ENCODE measurements at places on chromosomes 13 and 19.

GRCh38 chr19:45502111-45502510, 3.9 kb downstream of the PPM1N start:
- DNase-seq: no peak

DNA sequence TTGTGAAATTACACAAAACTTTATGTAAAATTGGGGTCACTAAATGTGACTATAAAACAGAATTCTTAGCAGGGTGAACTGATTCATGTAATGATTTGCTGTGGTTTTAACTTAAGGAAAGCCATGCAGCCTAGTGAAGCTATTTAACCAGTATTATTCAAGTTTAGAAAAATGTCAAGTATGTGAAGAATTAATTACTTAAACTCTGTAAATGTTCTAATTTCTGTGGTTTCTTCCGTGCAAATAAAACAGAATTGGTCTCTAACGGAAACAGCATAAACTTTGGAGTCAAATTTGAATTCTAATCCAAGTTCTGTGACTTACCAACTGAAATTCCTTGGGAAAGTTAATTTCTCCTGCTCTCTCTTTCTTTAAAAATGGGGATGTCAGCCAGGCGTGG, 13.3 kb downstream of the CDC16 start:
- no peak for DNase-seq

- DNase-seq: no peak
Observed at GRCh38 chr19:49871349-49871985, 4.1 kb upstream of the PNKP start.

DNA sequence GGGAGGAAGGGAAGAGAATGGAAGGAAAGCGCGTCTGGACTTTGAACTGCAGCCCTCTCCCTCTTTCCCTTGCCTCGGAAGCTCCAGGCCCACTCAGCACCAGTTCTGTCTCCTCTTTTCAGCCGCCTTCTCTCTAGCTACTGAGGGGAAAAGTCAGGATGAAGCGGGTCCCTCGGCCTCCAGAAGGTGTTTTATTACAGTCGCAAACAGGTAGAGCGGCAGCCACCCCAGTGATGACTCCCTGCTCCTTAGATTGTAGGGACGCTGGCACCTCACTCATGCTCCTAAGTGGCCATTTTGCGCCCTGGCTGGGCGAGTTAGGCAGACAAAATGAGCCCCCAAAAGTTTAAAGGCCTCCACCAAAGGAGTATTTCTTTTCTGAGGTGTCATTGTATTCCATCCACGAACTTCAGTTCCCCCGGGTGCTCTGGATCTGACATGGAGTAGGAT, 954 bp upstream of the STK24 start:
- no peak for DNase-seq

GRCh38 chr13:44815623-44816022, 173.6 kb downstream of the NUFIP1 start:
- no peak for DNase-seq
